ENCODE measurements at places on chromosomes 4 and X. TPM values are rescaled to one million over a fixed set of nuclear protein-coding genes. Genes with fewer than 3 reads are reported as not detected.

ZNF185 gene
- 9.2 TPM for total RNA-seq

SPANXC gene
- not detected for total RNA-seq

NLGN3 gene
- total RNA-seq = under 0.01 TPM

EGF gene
- total RNA-seq = not detected

KIAA1210 gene
- total RNA-seq = not detected

NMU gene
- total RNA-seq = 0.22 TPM

CLNK gene
- total RNA-seq = not detected

PGM2 gene
- 22.2 TPM for total RNA-seq

TEX11 gene
- total RNA-seq = not detected

CHST7 gene
- 34.5 TPM for total RNA-seq

AFM gene
- total RNA-seq = not detected

SLC10A4 gene
- 0.20 TPM for total RNA-seq
